ENCODE measurements at places on chromosomes 13 and 19.

- no peak for DNase-seq
Observed at GRCh38 chr19:973726-974563, 10.2 kb upstream of the WDR18 start.

GRCh38 chr19:44356383-44357111, at the start of gene ZNF112:
Gene ZNF112, minus strand, starts transcription at chr19:44356680. Its CDS starts 16,141 bp downstream, at chr19:44340539.
- DNase-seq: peak; percentile 94

DNA sequence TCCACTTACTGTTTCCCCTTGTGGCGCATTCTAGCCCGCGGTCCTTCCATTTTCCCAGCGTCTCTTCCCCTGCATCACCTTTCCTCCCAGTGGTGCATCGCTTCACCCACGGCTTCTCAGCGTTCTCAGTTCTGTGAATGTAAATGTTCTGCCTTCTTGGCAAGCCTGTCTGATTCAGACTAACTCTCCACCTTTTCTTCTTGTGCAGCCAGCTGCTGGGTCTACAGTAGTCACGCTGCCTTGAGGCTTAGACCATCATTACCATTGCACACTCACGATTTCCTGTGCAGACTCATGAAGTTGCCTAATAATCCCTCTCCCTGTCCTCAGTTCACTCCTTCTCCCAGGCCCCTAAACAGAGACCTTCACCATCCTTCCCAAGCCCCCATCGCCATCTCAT, 75.0 kb downstream of the DHRS12 start:
- DNase-seq: peak; percentile 91

DNA sequence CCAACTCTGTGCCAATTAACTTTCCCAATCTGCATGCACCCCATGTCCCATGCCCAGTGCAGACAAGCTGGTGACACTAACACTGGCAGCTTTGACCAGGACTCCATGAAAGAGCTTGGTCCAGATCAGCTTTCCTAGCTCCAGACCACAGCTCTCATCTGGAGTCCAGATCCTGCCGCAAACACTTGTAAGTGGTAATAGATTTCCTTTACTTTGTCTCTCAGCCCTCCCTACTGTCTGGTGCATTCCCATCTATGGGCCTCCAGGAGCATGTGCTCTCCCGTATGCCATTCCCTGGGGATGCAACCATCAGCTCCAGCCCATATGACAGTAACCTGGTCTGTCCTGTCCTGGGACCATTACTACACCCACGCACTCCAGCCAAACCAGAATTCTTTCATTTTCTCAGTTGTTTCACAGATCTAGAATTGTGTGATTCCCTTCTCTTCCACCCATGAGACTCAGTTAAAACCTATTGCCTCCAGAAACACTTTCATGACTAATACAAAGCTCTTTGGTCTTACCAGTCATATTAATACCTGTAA, 4.9 kb upstream of the STARD13 start:
- no peak for DNase-seq

GRCh38 chr19:38869160-38869835, 8.8 kb downstream of the RINL start:
- DNase-seq: no peak

GRCh38 chr13:113493315-113493951, 2.9 kb upstream of the DCUN1D2 start:
- DNase-seq: peak; percentile 98

DNA sequence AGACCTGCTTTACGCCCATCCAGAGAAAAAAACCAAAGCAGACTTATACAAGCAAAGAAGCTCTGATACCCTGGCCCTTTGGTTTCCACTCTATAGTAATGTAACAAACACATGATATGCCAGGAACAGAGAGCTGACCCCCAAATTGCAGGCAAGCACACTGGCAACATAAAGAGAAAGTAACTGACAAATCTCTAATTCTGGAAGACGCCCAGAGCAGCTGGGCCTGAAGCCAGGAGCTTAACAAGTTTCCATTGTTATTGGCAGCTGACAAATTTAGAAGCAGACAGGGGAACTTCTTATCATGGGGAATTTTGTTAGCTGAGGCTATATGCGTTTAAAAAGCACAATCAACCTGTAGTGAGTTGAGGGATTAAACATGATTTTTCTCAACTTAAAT, 158.0 kb downstream of the DLEU7 start:
- DNase-seq: peak; percentile 13

DNA sequence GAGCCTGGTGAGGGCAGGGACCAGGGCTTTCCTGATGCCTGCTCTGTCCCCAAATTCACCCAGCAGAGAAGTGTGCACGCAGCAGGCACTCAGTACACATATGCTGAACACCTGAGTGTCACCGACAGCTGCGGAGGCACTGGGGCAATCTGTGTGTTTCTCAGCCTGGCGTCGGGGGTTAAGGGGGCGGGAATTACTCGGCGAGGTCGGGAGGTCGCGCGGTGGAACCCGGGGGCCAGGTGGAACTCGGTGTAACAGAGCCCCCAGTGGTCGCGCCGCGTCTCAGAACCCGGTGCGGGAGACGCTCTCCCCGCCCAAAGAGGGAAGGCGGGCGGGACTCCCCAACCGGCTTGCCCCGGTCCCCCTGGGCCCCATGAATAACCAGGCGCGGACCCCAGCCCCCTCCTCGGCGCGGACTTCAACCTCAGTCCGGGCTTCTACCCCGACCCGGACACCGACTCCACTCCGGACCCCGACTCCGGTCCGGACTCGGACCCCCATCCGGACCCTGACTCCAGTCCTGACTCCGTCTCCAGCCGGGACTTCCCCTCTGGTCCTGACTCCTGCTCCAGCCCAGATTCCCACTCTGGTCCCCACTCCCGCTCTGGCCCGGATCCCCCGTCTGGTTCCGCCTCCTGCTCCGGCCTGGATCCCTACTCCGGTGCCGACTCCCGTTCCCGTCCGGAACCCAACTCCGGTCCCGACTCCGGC, at the start of gene SELENOV:
Gene SELENOV (plus strand): TSS at position 300 of the 711 bp plus-strand sequence. CDS start 74 bp downstream, at position 374.
- DNase-seq: no peak

DNA sequence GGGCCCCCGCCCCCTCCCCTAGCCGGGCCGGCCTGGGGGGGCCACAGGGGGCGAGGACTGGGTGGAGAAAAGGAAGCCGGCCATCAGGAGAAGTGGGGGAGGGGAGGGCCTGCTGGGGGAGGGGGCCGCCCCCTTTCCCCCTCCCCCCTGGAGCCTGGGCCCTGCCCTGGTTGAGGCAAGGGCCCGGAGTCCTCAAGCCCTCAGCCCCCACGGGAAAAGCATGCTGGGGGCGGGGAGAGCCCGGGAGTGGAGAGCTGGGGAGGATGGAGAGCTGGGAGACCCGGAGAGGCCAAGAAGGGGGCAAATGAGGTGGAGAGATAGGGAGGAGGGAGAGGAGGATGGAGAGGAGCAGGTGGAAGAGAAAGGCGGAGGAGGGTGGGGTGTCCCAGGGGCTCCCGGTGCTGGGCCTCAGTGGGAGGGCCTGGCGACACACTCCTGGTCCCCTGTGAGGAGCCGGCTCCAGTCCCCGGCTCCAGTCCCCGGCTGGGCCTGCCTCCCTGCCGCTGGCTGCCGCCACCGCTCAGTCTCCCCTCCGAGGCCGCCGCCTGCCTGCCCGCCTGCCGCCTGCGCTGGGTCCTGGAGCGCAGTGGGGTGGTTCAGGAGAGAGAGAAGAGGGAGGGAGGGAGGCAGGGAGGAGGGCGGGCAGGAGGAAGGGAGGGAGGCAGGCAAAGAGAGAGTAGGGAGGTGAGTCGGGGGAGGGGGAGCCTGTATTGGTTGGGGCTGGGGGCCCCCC, at the start of gene GRIK5:
Gene GRIK5 (minus strand): TSS at position 588 of the 733 bp plus-strand sequence. CDS start 4,436 bp downstream, outside the sequence.
- no peak for DNase-seq

- no peak for DNase-seq
Observed at GRCh38 chr13:74681891-74682290, 547.7 kb upstream of the KLF12 start.

GRCh38 chr19:54099190-54099902, 1.3 kb downstream of the OSCAR start:
- no peak for DNase-seq

- no peak for DNase-seq
Observed at GRCh38 chr19:6318772-6319171, 14.6 kb downstream of the ACER1 start.

All from amniotic epithelial cell (primary cell).